ENCODE measurements at places on chromosomes 11 and 22.
A peak's percentile ranks its signal among the peaks of the same experiment; 100 is the strongest.

- peak; percentile 73 for DNase-seq
These were observed 21.5 kb downstream of the LRP4 start for GRCh38 chr11:46896719-46897406.

DNA sequence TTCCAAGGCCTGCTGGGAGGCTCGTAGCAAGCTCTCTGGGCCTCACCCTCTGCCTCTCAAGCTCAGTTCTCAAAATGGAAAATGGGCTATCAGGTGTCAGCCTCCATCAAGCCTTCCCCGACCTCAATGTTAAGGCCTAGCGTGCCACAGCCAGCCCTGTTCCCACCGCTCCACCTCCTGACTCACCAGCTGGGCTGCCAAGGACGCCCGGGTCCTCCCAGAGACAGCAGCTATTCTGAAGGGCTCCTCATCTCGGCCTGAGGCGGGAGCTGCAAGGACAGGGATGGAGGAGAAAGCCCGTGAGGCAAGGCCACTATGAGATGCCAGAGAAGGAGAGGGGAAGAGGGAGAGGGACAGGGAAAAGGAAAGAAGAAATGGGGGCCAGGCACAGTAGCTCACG lies 19.9 kb downstream of the ARAP1 start:
- DNase-seq = no peak

DNA sequence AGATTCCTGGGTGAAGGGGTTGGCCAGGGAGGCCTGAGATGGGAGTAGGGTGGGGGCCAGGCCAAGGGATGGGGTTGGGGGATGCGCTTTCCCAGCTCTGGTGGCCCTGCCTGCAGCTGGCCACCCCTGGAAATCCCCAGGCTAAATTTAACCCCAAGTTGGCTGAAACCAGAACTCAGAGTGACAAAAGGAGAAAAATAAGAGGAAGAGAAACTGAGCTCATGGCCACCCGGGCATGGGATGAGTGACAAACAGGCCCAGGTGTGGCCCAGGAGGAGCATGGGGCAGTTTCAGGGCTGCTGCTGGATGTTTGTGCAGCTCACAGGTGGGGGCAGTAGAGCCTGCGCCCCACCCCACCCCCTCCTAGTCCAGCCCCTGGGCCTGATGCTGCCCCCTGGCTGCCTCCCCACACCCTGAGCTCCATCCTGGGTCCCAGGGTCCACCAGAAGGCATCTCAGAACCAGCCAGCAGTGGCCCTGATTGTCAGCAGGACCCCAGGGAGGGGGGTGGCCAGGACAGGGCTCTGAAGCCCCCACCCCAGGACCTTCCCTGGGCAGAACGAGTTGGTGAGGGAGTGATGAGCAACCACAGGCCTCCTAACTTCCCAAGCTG lies 48.0 kb downstream of the IGLL5 start:
- DNase-seq = no peak

GRCh38 chr22:18114495-18114894 lies 3.9 kb downstream of the TUBA8 start:
- DNase-seq = no peak

GRCh38 chr11:119652907-119653659 lies 75.9 kb downstream of the NECTIN1 start:
- DNase-seq = no peak

GRCh38 chr11:83249972-83250593 lies 36.1 kb downstream of the CCDC90B start:
- peak; percentile 53 for DNase-seq

DNA sequence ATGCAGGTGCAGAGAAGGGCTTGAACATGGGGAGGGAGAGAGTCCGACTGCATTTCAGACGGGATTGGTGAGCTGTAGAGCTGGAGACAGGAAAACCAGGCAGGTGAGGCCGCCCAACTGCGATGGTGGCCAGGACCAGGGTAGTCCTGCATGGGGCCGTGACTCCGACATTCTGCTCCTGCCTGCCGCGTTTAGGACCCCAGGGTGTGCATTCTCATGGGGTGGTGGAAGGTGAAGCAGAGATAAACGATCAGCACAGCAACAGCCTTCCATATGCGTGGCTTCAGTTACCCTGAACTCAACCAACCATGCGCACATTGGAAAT lies 29.3 kb downstream of the SHANK2 start:
- no peak for DNase-seq

GRCh38 chr22:50660306-50660705 lies 12.3 kb upstream of the SHANK3 start:
- DNase-seq = no peak

DNA sequence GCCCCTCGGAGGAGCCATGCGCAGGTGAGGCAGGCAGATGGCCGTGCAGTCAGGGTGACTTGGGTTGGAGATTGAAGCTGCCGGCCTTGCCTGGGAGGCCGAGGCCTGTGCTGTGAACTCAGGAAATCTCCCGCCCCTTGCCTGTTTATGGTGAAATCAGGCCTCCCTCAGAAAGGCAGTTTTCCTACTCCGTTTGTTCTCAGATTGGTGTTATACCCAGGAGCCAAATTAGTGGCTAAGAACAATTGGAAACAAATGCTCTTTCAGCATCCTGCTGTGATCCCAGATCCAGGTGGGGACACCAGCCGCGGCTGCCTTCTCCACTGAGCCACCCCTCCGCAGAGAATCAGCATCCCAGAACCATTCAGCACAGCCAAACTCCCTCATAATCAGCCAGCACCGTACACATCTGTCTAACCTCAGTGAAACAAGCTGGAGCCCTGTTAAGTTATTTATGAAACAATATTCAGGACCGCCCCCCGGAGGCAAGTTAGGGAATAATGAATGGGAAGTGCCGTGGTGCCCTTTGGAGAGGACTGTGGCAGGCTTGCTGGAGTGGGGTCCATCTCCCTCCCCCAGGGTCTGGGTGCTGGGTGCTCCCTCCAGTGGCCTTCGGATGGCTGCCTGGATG lies 60.0 kb downstream of the PKNOX2 start:
- DNase-seq = peak; percentile 43

DNA sequence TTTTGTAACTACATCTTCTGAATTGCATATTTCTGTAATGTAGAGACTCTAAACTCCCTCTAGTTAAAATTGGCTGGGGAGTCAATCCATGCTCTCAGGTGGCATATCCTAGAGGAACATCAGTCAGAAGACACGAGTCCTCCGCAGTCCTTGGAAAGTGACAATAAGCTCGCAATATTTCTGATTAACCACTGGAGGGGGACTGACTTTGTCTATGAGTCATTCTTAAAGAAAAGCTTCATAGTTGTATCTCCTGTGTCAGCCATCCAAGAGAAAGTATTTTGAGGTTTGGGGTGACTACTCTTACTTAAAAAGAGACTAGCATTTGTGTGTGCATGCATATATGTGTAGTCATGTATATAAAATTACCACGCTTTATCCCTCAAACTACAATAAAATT lies 60.2 kb downstream of the SLN start:
- DNase-seq = no peak

DNA sequence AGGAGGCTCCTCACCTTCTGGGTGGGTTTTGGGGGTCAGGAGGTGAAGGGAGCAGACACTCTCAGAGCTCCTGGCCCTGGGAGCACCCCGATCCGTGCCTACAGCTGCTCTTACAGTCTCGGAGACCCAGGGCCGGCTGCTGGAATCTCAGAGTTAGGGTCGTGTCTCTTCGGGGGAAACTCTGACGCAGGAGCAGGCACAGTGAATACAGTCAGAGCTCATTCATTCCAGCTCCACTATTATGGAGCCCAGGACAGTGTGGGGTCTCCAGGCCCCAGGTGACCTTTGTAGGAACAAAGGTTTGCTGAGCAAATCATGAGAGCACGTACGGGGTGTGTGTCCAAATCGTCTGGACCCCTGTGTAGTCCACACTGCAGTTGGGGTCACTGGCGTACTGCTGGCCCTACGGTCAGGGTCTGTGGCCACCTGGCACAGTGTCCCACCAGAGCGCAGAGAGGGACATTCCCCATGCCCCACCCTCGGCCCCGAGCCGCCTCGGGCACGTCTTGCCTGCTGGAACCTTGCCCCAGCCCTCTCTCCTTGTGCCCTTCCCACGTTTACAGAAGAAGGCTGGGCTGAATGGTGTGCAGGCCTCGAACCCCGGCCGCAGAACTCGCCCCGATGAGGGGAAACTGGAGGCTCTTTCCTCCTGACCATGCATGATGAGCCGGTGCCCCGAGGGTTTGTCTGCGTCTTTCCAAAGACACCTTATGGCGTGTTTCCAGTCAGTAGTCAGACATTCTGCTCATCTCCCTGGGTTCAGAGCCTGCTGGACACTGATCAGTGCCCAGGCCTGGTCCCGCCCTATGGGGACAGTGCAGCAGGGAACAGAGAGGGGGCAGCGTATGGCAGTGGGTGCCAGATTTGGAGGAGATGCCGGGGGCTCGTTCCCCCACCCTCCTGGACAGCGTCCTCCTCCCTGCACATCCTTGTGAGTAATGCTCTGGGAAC lies 1166.6 kb downstream of the BRD1 start:
- DNase-seq = no peak

GRCh38 chr11:117597071-117597470 lies 199.9 kb downstream of the DSCAML1 start:
- DNase-seq = peak; percentile 54

DNA sequence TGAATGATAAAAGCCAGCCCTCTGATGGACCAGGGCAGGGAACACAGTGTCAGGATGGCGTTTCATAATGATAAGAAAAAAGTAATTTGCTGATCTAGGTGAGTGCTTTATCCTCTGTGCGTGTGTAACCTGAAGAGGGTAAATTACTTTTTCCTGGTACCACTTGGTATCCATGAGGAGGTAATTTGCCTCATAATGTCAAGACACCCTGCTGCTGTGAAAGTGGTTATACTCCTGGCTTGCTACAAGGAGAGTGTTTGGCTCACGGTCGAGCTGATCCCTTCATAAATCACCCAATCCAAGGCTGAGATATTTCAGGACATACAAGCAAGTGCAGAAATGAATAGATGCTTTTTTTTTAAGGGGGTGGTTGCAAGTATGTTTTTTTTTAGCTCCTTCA lies 207.2 kb upstream of the PGR start:
- DNase-seq = no peak

DNA sequence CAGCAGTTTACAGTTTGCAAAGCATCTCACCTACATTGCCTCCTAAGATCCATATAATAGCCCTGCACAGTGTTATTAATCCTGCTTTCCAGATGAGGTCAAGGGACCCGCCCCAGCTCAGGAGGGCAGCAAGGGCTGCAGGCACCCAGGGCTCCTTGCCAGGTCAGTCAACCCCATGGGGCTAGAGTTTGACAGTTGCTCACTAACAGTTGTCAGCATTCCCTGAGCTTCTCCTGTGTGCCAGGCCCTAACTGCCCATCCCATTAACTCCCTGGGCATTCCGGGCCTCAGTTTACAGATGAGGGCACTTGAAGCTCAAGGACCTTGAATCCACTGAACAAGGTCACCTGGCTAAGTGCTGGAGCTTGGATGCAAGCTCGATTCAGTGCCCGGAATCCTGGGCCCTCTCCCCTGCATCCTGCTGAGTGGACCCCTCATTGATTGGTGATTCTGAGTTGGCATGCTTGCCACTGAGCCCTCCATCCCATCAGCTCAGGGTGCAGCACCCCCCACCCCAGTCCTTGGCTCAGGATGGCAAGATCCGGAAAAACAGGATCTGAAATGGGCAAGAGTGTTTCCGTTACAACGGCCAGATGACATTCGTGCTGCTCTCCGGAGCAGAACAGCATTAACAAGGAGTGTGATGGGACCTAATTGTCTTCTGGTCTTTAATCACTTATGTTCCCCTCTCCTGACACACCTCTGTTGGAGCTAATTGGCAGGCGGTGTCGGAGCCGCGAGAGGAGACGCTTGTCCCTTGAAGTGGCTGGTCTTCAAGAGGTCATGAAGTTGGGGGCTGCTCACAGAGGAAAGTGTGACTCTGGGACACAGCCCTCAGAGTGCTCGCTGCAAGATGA lies 87.4 kb upstream of the SHISAL1 start:
- DNase-seq = no peak

GRCh38 chr11:119739021-119739703 lies 10.2 kb upstream of the NECTIN1 start:
- DNase-seq = no peak

DNA sequence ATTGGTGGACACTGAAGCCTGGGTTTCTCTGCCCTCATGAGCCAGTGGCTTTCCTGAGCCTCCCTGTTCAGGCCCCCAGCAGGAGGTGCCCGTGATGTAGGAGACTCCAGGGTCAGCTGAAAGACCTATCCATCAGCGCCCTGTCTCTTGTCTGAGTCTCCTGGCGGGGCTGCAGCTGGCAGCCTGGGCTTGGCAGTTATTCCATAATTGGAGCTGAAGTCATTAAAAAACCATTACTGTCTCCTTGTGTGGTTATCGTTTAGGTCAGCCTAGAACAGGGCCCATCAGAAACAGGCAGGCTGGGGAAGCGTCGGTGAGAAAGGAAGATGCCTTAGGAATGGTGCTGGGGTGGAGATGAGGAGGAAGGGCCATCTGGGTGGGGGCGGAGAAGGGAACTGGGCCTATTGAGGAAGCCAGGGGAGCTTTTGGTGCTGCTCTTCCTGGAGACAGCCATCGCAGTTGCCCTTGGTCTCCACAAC lies 5.0 kb downstream of the TUB start:
- no peak for DNase-seq

GRCh38 chr11:107848345-107848744 lies 10.2 kb downstream of the SLC35F2 start:
- DNase-seq = no peak

DNA sequence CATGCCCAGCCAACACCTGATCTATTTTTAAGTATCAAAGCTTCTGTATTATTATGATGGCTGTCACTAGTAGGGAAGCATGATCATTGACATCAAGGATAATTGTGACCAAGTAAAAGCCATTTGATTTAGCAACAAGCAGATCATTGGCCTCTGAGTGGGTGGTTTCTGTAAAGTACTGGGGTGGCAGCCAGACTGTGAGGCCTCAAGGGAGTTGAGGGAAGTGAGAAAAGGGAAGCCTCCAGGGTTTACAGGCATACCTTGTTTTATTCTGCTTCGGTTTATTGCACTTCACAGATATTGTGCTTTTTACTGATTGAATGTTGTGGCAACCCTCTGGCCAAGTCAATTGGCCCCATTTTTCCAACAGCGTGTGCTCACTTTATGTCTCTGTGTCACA lies 60.1 kb downstream of the PRR5L start:
- DNase-seq = no peak

DNA sequence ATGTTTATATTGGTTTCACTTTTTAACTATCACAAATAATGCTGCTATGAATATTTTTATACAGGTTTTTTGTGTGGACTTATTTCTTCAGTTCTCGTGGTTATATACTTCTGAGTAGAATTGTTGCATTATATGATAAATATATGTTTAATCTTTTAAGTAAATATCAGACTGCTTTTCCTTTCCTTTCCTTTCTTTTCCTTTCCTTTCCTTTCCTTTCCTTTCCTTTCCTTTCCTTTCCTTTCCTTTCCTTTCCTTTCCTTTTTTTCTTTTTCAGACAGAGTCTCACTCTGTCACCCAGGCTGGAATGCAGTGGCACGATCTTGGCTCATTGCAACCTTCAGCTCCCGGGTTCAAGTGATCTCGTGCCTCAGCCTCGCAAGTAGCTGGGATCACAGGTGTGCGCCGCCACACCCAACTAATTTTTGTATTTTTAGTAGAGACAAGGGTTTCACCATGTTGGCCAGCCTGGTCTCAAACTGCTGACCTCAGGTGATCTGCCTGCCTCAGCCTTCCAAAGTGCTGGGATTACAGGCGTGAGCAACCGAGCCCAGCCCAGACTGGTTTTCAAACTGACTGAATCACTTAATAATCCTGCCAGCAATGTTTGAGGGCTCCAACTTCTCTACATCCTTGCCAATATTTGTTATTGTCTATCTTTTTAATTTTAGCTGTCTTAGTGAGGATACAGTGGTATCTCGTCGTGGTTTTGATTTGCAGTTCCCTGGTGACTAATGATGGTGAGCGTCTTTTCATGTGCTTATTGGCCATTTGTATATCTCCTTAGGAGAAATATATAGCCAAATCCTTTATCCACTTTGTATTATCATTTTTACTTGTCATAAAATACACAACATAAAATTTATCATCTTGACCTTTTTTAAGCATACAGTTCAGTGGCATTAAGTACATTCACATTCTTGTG lies 21.9 kb downstream of the HTR3B start:
- peak; percentile 13 for DNase-seq
